ENCODE measurements at places on chromosomes 3 and 15.

- DNase-seq: no peak
These were observed 212.9 kb downstream of the TIGIT start for GRCh38 chr3:114506591-114507300.

- DNase-seq: no peak
These were observed 34.0 kb downstream of the TOPBP1 start for GRCh38 chr3:133627789-133628188.

DNA sequence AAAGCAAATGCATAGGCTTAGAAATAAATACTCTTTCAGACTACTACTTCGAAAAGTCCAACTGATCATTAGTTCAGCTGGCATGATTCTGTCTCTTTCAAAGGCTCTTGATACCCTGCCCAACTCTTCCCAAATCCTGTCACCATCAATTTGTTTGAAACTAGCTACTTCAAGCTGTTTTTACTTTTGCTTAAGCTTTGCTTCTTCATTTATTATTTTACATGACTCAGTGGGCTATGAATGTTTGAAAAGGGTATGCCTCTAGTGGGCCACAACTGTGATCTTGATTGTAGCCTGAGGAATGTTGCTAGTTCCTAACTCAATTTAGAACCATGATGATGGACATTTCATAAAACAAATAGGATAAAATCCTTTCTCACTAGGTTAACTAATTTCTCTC lies 340.8 kb downstream of the NAALADL2 start:
- DNase-seq: no peak

- no peak for DNase-seq
These were observed 346.1 kb downstream of the EPHB1 start for GRCh38 chr3:135141160-135141559.

GRCh38 chr3:158430968-158431367 lies 140.0 kb upstream of the MLF1 start:
- DNase-seq: no peak

- no peak for DNase-seq
These were observed 33.8 kb downstream of the MGLL start for GRCh38 chr3:127788451-127788909.

DNA sequence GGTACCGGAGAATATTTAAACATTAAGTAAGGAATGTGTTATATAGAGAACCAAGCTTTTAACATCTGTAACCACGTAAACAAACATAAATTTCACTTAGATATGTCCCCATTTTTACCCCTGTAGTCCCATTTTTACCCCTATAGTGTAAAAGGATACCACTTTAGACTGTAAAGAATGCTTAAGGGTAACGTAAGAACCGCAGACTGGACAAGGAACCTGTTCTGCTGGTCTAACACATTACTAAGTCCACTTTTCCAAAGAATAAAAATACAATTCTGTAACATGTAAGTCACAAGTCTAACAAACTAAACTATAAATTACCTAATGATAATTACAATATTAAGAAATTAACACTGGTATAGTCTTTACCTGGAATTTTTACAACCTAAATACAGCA lies 2.9 kb downstream of the SLC12A6 start:
- no peak for DNase-seq

Data from SIG-M5 (cell line).